Stimulated activated CD4-positive, alpha-beta T cell treated with anti-CD3 and anti-CD28 coated beads, TNF-alpha, amount 100 ng/mL, for 1 hour (primary cell): ENCODE measurements at places on chromosomes 16 and 17.

DNA sequence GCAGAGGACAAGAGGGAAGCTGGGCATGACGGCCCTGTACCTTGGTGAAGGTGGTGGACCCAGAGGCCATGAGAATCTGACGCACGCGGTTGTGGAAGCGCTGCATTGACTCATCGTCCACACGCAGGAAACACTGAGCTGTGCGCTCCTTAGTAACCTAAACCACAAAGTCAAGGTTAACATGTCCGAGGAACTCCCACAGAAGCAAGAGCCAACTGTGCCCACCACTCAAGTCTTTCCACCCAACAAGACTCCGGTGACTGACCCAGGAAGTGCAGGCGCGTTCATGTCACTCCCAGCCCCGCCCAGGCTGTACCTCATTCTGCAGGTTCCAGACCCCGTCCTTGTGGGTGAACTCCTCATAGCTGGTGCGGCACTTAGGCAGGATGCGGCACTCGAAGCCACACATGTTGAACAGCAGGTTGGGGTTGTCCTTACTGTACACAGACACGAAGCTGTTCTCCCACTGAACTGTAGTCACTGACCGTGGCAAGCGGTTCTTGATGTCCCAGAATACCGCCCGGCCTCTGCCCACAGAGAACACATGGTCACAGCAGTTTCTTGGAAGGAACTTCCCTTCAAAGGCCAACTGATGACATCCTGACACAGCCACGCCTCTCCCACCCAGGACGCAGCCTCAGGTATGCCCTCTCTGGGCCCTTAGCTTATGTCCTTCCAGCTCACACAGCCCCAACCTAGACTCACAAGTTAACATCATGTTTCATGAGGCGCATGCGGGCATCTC, 11.5 kb downstream of the PRPF8 start:
- no peak for DNase-seq

DNA sequence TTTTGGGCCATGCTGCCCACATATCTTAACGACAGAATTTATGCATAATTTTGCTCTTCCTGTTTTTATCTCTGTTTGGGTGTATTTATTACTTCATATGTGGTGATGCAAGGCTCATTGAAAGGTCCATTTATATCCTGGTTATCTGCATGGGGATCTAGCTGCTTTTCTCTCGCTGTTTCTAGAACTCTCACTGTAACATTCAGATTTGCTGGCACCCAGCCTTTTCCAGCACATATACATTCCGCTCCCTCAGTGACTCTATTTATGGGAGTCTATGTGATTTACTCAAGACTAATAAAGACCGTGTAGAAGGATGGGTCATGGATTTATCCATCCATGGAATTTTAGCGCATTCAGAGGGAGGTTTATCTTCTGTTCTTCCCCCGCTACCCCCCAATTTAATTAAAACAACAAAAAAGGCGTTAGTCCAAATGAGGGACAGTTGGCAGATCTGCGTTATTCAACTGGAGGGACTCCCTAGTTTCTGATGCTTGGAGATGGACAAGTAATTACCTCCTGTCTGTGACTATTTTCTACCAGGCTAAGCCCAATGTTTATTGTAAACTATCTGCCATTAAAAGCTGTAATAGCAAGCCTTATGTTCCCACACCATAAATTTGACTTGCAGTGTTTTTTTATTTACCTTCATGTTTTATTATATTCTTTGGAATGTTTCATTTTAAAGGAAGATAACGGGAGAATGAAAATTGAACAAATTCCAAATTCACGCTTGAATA, 19.8 kb upstream of the MARCHF10 start:
- DNase-seq = no peak

DNA sequence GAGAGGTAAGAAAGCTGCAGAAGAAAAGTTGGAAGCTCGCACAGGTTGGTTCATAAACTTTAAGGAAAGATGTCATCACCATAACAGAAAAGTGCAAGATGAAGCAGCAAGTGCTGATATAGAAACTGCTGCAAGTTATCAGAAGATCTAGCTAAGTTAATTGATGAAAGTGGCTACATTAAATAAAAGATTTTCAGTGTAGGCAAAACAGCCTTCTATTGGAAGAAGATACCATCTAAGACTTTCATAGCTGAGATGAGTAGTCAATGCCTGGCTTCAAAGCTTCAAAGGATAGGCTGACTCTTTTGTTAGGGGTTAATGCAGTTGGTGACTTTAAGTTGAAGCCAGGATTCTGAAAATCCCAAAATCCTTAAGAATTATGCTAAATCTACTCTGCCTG, 24.0 kb downstream of the CYLD start:
- no peak for DNase-seq

- DNase-seq = no peak
Observed at GRCh38 chr17:74801896-74802295, 25.8 kb upstream of the NAT9 start.

DNA sequence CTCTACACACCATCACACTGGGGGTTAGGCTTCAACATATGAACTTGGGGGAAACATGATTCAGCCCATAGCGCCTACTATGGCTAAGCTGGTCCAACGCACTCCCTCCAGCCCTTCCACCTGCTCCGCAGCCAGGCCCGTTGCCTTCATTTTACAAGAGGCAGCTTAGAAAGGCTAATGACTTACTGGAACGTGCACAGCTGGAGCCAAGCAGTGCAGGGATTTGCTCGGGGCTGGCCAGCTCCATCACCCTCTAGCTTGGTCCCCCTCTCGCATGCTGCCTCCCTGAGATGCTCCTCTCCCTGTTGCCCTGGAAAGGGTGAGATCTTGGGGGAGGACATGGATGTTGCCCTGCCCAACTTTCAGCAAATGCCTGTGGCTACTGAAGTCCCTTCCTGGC, 2.8 kb upstream of the CACNG1 start:
- DNase-seq = no peak

DNA sequence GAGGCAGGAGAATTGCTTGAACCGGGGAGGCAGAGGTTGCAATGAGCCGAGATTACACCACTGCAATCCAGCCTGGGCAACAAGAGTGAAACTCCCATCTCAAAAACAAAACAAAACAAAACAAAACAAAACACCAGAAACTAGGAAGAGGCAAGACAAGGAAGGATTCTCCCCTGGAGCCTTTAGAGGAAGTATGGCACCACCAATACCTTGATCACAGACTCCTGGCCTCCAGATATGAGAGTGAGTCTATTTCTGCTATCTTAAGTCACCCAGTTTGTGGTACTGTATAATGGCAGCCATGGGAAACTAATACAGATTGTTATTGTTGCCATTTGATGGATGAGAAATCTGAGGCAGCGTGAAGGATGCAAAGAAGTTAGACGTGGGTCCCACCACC, 14.6 kb upstream of the CPPED1 start:
- no peak for DNase-seq

DNA sequence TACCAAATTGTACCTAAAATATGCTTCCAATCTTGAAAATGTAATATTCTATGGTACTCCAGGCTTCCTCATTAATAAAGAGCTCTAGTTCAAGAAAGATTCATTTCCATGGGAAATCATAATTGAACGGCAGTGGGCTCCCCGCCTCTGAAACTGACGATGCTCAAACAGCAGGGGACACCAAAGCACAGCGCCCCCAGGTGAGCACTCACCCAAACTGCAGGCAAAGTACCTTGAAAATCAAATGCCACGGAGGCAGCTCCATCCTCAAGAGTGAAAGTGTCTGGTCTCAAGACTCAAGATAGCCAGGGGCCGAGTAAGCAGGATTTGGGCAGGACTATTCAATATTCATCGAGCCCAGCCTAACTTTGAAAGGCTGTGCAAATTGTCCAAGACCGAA, 217.4 kb upstream of the TNRC6C start:
- DNase-seq = no peak

DNA sequence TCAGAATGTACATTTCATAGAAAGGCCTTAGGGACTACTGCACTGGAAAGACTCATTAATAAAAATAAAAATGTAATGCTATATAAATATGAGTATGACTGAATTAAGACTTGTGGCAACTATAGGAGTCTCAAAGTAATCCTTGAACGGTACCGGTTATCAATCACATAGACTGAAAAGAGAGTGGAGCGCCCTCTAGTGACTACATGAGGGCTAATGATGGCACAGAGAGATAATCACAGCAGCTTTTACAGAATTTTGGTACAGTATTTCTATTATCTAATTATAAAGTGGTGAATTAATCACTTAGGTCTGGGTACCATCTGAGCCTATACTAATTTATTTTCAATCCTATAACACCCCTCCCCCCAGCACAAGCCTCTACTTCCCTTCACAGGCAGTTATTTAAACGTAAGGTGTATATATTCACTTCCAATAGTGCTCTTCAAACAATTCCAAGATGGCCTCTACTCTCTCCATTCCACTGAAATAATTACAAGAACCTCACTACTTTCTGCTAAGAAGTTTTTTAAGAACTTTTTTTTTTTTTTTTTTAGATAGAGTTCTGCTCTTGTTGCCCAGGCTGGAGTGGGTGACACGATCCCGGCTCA, 40.7 kb upstream of the ANKFY1 start:
- DNase-seq = peak; percentile 10

GRCh38 chr17:77688369-77688768, 270.1 kb upstream of the TNRC6C start:
- DNase-seq = no peak

- no peak for DNase-seq
Observed at GRCh38 chr17:76080768-76081287, 1.8 kb downstream of the ZACN start.

- no peak for DNase-seq
Observed at GRCh38 chr17:36608280-36608679, 6.9 kb downstream of the MRM1 start.

- no peak for DNase-seq
Observed at GRCh38 chr17:58081646-58082340, 1.4 kb upstream of the DYNLL2 start.

- no peak for DNase-seq
Observed at GRCh38 chr17:18984273-18985114, 20.1 kb downstream of the FAM83G start.

GRCh38 chr17:10516065-10516464, 2.3 kb downstream of the MYH1 start:
- DNase-seq = no peak

GRCh38 chr16:67764158-67764667, 42.1 kb downstream of the RANBP10 start:
- DNase-seq = no peak

GRCh38 chr17:69857412-69857835, 217.6 kb upstream of the KCNJ16 start:
- DNase-seq = no peak

- DNase-seq = peak; percentile 16
Observed at GRCh38 chr16:69311533-69312387, 610 bp downstream of the VPS4A start.

DNA sequence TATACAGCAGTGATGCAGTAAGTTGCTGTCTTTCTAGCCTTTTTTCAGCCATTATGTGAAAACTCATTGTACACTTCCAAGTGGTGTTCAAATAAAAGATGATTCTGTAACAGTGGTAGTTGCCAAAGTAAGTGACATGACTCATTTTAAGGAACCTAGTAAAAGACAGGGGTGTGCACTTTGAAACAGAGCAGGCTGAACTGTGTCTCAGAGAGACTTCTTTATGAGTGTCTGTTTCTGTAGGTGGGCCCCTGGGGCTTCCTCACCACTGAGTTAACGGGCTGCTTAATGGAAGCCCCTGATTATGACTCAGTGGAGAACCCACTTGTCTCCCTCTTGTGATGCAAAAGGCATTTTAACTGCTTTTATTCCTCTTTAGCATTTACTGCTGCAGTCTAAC, 147.3 kb downstream of the PCTP start:
- no peak for DNase-seq

GRCh38 chr16:87582216-87582965, 19.9 kb upstream of the JPH3 start:
- DNase-seq = no peak

DNA sequence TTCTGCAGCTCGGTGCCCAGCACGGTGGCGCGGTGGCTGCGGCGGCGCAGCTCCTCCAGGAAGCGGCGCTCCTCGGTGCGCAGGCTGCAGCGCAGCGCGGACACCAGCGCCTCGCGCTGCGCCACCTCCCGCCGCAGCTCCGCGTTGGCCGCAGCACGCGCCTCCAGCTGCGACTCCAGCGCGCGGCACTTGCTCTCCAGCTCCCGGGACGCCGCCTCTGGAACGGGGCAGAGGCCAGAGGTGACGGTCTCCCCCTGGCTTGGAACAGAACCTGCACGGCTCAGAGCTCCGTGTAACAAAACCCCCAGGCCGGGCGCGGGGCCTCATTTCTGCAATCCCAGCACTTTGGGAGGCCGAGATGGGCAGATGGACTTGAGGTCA, 13.2 kb upstream of the CLUH start:
- DNase-seq = no peak

DNA sequence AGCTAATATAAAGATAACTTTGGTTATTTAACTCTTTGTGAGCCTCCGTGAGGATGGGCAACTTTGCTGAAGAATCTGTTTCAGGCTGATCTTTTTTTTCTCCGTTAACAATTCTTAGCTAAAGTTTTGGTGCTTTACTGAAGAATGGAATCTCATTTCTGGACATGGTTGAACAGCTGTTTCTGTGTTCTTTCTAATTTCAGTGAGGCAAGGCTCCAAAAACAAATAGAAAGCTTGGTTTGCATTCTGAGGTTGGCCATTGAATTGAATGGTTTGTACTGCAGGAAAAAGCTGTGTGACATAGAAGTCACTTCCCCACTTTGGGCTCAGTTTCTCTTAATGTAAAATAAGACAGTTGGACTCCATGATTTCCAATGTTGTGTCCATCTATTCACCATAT, 22.3 kb upstream of the HLF start:
- DNase-seq = no peak

DNA sequence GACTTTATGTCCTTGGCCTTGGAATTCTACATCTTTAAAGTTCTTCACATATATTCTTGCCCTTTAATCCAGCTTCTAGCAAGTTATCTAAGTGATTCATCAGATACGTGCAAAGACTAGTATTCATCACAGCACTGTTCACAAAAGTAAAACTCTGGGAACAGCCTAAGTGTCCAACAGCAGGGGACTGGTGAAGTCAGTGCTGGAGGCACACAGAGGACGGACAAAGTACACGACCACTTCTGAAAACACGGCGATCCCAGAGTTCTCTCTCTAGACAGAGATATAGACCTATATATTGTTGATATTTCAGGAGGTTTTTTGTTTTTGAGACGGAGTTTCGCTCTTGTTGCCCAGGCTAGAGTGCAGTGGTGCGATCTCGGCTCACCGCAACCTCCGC, 12.8 kb downstream of the CTRB1 start:
- no peak for DNase-seq

GRCh38 chr16:12649356-12649755, 154.3 kb downstream of the CPPED1 start:
- DNase-seq = no peak

GRCh38 chr16:87203060-87203656, 114.0 kb downstream of the C16orf95 start:
- DNase-seq = no peak

DNA sequence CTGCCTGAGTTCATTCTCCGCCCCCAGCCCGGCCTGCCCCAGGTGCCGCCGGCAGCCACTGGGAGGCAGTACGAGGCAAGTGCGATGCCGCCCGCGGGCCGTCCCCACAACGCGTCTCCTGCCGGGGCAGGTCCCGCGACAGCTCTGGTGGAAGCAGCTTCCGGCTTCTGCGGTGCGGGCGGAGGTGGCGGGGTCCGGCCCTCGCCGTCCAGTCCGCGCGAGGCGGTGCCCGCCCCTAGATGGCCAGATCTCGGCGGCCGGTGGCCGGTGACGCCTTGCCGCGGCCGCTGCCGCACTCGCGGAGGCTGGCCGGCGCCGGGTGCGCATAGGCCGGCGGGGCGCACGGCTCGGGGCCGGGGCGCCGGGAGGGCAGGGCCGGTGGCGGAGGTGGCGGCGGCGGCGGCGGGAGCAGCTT, 1.8 kb downstream of the GJD3 start:
- DNase-seq = peak; percentile 46

GRCh38 chr17:4641297-4642195, at the start of gene ALOX15:
Gene ALOX15, minus strand, starts transcription at chr17:4641678. Its CDS starts 27 bp downstream, at chr17:4641651.
- DNase-seq = no peak
